ENCODE measurements at places on chromosomes 5 and 9.

GRCh38 chr5:179788193-179788854 lies 5.5 kb upstream of the LTC4S start:
- no peak for DNase-seq

- DNase-seq, result no peak
These were observed 108.6 kb upstream of the RAI14 start for GRCh38 chr5:34547300-34548085.

DNA sequence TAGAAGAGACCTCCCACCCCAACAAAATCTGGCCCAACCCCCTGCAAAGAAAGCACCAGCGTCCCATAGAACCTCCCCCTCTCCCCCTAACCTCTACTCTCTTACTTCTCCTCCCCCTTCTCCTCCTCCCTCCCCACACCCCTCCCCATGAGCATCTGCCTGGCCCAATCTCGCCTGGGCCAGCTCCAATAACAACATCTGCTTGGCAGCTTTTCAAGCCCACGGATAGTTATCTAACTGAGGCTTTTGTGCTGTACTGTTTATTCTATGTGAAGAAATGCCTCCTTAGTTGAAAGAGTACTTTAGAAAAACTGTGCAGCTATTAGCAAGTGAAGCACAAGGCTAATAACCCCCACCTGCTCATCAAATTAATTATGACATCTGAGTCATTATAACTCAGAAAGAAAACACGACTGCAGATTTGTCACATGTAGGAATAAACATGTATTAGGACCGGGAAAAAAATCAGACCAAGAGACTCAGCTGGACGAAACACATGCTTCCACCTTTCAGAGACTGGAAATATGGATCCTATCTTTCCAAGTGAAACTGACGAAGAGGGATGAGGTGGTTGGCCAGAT lies 42.8 kb downstream of the NFIB start:
- DNase-seq, result peak; percentile 90

GRCh38 chr9:22582221-22582620 lies 135.6 kb downstream of the DMRTA1 start:
- no peak for DNase-seq

DNA sequence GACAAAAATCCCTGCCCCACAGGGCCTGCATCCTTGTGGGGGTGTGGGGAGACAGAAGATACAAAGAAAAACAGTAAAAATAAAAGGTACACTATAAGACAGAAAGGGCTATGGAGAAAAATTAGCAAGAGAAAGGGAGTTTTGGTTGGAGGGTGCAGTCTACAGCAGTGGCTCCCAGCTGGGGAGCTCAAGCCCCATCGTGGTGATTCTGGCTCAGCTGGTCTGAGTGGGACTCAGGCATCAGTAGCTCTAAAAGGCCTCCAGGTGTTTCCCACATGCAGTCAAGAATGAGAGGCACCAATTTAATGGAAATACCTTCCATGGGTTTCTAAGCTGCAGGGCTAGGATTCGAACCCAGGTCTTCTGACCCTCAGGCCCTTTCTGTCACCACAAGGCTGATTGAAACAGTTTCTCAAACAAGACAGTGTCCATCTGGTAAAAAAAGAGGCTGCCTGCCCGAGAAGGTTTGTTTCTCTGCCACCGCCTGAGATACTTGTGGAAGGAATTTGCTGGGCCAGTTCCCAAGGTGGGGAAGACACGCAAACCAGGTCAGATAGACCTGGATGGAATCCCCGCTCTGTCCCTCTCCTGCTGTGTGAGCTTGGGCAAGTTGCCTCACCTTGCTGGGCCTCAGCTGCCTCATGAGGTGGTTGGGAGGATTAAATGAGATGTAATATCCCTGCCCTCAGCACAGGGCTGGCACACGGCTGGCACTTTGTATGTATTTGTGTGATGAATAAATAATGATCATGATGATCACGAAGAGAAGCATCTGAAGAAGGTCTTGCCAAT lies 43.1 kb downstream of the COL27A1 start:
- DNase-seq, result no peak

- no peak for DNase-seq
These were observed 51.5 kb upstream of the RNU6ATAC start for GRCh38 chr9:134215699-134216448.

DNA sequence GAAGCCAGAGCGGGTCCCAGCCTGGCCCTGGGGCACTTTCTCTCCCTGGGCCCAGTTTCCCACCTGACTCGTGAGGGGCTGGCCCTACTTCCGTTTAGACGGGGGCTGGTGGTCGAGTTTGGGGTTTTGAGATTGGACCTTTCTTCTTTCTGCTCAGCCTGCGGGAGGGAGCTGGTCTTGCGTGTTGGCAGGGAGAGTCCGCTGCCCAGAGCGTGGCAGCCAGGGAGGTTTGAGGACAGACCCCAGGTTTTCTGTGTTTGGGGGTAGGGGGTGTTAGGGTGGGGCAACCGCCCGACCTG lies 6.0 kb upstream of the PITX1 start:
- DNase-seq, result no peak

DNA sequence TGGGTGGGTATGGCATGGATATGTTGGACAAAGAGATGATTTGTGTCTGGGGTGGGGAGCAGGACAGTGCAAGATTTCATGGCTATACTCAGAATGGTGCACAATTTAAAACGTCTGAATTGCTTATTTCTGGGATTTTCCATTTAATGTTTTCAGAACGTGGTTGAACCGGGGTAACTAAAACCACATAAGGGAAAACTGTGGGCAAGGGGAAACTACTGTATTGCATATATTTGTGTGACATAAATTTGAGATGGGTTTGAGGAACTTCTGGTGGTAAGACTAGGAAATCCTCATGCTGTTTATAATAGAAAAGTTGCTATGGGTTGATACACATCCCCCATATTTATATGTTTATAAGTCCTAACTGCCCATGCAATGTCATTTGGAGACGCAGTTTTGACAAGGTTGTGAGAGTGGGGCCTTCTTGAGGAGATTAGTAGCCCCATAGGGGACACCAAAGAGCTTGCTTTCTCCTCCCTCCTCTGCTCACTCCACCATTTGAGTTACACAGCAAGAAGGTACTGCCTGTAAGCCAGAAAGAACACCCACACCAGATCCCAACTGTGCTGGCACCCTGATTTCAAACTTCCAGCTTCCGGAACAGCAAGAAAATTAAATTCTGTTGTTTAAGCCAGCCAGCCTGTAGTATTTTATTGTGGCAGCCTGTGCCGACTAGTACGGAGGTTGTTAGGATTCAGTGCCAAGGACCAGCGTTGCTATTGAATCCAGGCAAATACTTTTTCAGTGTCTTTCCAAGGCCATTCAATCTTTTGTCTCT lies 2118.9 kb downstream of the MAT2B start:
- no peak for DNase-seq

GRCh38 chr5:68279984-68280383 lies 64.4 kb downstream of the PIK3R1 start:
- no peak for DNase-seq

DNA sequence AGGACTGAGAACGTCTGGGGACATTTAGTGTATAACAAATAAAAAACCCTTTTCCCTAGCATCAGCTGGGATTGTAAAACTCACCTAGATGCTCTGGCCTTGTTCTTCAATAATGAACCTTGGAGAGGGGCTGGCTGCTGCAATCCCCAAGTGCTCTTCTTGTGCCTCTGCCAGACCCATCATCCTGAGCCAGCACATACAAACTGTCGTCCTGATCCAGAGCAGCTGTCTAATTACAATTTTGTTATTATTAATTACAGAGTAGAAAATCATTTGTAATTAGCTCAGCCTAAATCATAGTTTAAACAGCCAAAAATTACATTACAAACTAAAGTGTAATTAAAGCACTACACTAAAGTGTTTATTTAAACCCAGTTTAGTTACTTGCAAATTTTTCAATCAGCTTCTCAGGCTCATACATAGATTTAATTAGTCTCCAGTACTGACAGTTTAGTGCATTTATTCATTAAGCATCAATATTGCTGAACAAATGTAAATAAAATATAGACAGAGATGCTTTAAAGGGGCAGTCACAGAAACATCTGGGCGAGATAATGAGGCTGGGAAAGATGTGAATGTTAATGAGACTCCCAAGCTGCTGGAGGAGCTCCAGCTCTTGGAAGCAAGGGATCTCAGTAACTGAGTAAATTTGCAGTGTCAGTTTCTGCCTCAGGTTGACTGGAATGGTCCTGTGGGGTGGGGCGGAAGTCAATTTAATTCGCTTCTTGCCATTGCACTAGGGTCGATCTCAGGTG lies 632.3 kb upstream of the TLE4 start:
- DNase-seq, result no peak

All from right forelimb (tissue), 1 donor.